IMR-90 (cell line): ENCODE measurements at places on chromosomes 3 and 15. TPM values are rescaled to one million over a fixed set of nuclear protein-coding genes. Genes with fewer than 3 reads are reported as not detected.

DNA sequence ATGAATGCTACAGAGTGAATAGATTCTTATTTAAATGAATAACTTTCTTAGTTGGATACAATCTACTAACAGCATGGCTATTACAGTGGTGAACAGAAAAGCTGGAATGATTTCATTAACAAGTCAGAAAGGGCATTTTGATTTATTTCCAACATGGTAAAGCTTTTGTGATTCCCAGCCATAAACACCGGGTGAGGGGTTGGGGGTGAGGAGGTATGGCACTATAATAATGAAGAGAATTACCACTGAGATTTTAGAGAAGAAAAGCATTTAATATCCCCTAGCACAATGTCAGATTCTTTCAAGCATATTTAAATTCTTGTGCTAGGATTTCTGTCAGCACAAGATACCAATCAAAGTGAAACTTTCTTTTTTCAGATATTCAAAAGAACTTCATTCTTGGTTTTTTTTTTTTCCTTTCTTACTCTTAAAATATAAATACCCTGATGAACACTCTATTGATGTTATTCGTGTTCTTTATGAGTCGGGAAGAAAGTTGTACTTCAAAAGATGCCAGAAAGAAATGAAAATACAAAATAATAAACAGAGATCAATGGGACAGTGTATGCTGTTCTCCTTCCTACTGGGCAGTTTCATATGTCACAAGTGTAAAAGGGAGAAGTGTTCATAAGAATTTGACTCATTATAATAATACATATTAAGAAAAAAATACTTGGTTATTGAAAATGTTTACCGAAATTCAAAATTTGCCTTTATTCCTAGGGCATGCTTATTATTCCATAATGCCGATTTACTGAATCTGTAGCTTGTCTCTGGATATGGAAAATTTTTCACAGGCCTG, 522.8 kb downstream of the CADM2 start:
- DNase-seq, result no peak

DNA sequence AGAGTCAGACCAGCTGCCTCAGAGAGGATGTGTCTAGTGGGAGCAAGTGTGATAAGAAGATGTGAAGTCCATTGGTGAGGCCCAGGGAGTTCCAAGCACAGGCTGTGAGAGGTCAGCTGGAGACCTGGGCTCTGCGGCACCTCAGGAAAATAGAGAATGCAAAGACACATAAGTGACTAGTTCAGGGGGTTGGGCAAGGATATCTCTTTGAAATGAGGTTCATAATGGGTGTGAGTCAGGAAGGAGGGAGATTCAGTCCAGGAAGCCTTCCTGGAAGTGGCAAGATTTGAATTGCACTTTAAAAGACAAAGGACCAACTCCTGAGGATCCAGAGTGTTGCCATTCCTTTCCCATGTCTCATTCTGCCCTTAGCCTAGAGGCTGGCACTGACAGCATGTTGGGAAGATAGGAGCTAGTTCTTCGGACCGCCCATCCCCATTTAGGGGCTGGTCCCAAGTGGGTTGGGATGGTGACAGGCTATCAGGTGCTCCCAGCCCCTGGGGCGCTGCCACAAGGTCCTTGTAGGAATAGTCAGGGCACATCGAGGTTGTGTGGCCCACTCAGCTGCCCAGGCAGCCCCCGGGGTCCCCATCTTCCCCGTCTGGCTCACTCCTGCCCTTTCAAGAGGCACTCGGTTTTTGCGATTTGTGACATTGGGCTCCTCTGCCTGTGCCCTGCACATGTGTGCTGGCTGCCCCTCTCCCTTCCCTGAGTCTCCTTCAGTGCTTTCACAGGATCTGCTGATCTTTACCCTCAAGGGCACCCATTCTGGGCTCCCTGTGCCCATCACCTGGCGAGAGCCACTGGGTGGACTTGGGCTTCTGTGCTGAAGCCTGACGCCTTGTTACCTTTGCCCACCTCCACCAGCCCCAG, 23.7 kb downstream of the ESYT3 start:
- DNase-seq, result no peak

GRCh38 chr3:189557824-189558223, 73.4 kb upstream of the TP63 start:
- DNase-seq, result no peak

Gene SCN11A
- total RNA-seq, result under 0.01 TPM in 1 of 2 replicates, not detected in the other

DNA sequence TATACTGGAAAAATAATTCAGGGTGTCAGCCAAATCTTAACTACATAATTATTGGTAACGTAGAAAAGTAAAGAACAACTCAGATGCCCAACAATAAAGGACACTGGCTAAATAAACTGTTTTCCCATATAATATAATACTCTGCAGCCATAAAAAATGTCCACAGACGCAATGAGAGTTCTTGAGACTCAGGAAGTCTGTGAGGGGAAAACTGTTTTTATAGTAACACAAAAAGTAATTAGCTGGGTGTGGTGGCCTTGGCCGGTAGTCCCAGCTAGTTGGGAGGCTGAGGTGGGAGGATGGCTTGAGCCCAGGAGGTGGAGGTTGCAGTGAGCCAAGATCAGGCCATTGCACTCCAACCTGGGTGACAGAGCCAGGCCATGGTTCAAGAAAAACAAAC, 5.5 kb upstream of the UBR1 start:
- DNase-seq, result no peak

GRCh38 chr3:182837855-182838454, 44.7 kb downstream of the ATP11B start:
- peak; percentile 48 for DNase-seq

- no peak for DNase-seq
These were observed 140.1 kb downstream of the CHSY1 start for GRCh38 chr15:101111570-101112262.

GRCh38 chr3:41638381-41638780, 323.5 kb downstream of the ULK4 start:
- DNase-seq, result no peak
